ENCODE measurements at places on chromosomes 4 and X.
A peak's percentile ranks its signal among the peaks of the same experiment; 100 is the strongest.

DNA sequence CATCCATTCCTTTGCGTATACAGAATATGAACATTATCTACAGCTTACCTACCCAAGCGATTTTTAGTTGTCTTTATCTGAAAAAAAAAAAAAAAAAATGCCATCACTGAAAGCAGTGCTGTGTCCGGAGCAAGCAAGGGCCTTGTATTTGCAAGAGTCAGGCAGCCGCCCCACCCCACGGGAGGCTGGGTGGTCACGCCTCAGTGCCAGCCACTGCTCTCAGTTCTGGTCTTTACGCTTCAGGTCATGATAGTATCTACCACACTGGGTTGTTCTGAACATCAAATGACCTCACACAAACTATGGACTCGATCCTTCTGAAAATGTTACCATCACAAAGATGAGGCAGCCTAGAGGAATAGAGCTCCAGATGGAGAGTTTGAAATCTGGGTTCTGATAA lies 62.7 kb upstream of the HELT start:
- DNase-seq = no peak

DNA sequence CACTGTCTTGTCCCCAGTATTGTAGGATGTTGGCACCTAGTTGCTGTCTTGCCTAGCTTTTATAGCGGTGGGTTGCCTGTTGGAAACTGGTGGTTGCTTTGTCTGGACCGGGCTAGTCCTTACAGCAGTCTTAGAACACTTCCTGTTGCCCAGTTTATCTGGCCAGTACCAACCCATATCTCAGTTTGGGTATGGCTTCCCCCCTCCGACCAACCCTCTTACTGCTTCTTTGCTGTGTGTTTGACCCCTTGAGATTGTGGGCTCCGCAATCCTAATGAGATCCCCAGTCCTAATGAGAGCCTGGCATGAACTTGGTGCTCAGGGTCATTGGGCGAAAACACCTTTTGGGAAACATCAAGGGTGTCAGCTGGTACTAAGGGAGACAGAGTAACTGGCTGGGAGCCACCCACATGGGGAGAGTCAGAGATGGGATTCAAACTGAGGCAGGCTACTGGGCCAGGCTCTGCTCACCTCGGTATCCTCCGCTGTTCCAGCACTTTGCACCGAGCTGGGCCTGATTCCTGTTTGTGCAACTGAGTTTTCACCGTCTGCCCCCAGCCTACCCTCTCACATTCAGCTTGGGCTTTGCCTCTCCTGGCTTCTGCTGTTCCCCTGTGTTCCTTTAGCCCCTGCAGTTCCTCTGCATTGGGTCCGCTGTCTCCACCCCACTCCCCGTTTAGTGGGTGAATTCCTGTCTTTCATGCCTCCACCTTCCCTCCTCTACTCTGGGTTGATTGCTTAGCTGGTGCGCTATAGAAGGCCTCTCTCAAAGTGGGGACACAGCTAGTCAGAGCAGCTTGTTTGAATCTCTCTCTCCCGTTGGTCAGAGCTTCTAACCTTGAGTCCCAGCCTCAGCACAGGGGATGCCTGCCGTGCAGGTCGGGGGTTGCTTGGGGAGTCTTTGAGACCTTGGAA lies 1.6 kb downstream of the TBC1D14 start:
- no peak for DNase-seq

GRCh38 chrX:13786048-13786447 lies 30.8 kb downstream of the GPM6B start:
- no peak for DNase-seq

DNA sequence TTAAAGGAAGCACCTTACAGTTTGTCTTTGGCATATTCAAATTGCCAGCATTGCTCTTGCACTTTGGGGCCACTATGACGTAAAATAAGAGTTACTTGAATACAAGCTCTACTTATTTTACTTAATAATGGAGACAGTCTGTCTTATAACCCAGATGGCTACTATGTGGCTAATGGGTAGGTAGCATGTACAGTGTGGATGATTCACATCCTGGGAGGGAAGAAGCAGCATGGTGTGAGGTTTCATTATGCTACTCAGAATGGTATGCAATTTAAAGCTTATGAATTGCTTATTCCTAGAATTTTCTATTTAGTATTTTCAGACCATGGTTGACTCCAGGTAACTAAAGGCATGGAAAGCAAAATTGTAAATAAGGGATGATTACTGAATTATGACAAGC lies 761.8 kb upstream of the ATOH1 start:
- DNase-seq = no peak

DNA sequence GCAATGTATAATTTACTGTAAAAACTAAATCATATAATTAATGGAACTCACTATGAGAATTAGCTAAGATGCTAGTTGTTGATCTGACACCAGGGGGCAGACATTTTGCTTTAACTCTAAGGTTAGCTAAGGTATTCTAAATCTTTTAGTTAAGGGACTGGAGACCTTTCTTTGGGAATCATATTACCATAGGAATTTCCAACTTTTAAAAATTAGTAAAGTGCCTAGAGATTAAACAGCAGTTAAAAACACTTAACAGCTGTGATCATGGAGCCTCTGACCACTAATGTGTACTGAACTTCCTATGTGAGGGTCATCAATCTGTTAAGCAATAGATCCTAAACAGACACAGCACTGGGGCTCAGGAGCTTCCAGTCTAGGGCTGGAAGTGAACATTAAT lies 226.6 kb downstream of the NSUN7 start:
- DNase-seq = peak; percentile 33

DNA sequence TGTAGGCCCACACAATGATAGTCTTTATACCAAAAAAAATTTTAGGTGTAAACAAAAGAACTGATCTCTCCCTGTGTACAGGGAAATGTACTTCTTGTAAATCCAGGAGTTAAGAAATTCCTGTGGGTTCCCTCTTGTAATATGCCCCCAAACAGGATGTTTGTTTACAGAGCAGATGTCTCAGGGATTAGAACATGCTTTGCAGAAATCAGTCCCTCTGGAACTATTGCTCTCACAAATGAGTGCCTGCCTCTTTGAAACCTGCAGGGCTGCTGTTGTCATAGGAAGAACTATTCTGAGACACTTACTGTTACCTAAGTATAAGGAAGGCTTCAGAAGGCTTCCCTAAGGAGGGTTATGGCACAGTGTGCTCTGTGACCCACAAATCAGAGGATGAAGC lies 35.6 kb downstream of the PAK3 start:
- DNase-seq = no peak

GRCh38 chr4:84336964-84337705 lies 162.0 kb downstream of the NKX6-1 start:
- DNase-seq = no peak

DNA sequence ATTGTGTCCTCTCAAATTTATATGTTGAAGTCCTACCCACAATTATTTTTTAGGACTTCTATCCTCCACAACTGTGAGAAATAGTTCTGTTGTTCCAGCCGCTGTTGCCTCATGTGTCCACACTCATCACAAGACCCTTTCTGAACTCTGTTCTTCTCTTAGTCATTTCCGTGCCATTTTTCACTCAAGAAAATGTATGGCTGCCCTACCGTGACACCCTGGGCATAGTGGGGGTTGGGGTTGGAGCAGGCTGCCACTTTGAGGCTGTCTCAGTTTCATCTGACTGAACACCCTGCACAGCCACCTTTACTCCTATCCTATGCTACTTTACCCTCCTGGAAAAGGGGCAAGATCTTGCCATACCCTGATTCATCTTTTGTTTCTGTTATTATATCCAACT lies 319.1 kb downstream of the TENM3 start:
- DNase-seq = no peak
